ENCODE measurements at places on chromosomes 6 and 20.

DNA sequence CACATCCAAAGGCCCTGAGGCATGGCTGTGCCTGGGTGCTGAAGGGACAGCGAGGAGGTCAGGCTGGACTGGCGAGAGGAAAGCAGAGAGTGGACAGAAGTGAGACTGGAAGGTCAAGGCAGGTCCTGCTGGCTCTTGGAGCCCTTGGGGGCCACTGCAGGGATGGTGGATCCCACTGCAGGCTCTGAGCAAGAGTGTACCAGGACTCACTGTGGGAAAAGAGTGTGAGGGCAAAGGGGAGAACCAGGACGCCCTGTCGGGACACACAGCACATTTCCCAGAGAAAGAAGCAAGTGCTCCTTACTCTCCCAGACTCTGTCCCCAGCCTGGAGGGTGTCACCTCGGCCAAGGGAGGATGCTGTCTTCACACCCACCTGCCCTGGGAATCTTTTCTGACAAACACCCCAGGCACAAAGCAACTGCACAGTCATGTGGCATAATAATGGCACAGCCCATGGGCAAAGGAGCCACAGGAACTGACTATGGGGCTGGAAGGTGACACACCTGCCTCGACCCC, 172.3 kb upstream of the CST7 start:
- DNase-seq = no peak

GRCh38 chr20:16515046-16515445, 58.2 kb downstream of the KIF16B start:
- no peak for DNase-seq

GRCh38 chr6:56318851-56319250, 71.5 kb upstream of the COL21A1 start:
- no peak for DNase-seq

DNA sequence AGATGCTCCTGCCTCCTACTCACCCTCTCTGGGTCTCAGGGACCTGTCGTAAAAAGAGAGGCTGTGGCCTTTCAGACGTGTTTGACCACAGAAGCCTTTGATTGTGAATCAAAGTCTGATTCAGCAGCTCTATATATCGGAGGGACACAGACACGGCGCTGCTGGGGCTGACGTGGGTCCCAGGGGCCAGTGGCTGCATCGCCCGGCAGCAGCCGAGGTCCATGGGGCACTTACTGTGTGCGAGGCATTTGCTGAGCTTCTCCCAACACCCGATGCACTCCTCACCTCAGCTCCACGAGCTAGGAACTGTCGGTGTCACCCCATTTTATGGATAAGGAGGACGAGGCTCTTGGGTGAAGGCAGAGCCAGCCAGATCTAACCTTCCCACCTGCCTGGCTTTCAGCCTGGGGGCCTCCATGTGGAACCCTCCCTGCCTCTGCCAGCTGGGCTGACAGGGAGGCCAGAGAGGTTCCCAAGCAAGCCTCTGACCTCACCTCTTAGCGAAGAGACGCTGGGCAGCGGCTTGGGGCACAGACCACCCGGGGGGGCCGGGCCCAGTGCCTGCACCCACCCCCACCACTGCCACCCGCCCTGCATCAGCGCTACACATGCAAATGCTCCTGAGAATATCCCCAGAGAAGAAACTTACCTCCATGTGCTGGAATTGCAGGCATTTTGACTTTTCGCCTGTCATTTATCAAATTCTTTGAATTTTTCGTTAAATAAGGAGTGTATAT, 19.9 kb downstream of the PMEPA1 start:
- DNase-seq = no peak

- no peak for DNase-seq
Measured at GRCh38 chr20:917416-917815, 1.3 kb upstream of the ANGPT4 start.

- DNase-seq = no peak
Measured at GRCh38 chr20:45322952-45323383, 14.9 kb upstream of the MATN4 start.

DNA sequence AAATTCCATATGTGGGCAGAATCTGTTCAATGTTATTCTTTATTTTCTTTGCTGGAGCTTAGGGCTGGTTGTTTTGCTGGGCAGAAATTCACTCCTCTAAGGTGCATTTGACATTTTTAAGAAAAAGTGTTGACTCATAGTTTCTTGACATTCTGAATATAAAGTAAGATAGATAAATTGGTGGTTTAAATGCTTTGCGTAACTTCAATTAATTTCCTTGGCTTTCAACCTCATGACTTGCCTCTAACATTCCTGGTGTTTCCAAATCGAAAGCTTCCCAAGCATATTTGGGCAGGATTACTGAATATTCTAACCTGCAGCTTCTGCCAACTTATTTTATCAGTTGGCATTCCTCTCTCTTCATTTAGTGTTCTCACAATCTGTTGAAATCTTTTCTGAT, 718.7 kb upstream of the ADGRB3 start:
- no peak for DNase-seq

- DNase-seq = no peak
Measured at GRCh38 chr6:111176760-111177099, 89.4 kb downstream of the SLC16A10 start.

- no peak for DNase-seq
Measured at GRCh38 chr6:13303668-13304017, 24.7 kb downstream of the TBC1D7 start.

Data from vagina (tissue), 2 donors.